ENCODE measurements at places on chromosomes 4 and X.

GRCh38 chr4:154741922-154742850 lies 1.6 kb upstream of the LRAT start:
- peak; percentile 19 for DNase-seq

- DNase-seq: peak; percentile 13
These were observed 47.9 kb upstream of the RBPJ start for GRCh38 chr4:26272654-26273615.

GRCh38 chr4:33184657-33185290 lies 2464.6 kb downstream of the PCDH7 start:
- DNase-seq: no peak

DNA sequence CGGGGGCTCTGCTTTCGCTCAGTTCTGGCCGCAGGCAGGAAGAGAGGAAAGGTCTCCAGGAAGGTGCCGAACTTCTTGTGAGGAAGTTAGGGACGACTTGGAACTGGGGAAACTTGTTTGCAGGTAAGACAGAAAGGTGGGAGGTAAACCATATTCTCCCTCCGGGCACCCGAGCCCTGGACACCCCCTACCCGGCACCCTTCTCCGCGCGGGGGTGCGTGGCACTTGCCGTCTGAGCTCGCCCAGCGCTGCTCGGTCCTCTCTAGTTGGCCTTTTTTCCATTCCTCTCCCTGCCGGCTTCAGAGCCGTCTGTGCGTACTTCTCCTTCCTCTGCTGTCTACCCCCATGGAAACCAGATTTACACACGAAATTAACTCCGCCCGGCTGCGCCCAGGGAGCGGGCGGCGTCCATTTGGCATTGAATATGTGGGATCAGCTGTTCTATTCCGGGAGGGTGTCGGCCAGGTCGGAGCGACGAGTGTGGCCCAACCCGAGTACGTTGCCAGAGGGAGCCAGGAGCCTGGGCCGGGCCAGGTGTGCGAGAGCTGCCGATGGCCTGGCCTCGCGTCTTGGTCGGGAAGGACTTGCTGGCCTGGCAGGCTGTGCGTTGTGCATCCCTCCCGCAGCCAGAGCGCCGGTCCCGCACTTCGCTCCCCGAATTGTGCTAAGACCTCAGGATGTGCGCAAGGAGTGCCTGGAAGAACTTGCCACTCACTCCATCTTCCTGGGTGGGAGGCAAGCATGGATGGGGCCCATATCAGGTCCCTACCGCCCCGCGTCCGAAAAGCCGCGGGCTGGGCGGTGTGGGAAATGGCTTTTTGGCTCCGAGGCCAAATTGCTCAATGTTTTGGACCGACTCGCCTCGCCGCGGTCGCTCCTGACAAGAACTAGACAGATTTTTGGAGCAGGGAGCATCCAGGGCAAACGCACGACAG lies 1.7 kb downstream of the PDGFRA start:
- DNase-seq: no peak

GRCh38 chr4:53378171-53378482 lies 686 bp downstream of the FIP1L1 start:
- DNase-seq: no peak

DNA sequence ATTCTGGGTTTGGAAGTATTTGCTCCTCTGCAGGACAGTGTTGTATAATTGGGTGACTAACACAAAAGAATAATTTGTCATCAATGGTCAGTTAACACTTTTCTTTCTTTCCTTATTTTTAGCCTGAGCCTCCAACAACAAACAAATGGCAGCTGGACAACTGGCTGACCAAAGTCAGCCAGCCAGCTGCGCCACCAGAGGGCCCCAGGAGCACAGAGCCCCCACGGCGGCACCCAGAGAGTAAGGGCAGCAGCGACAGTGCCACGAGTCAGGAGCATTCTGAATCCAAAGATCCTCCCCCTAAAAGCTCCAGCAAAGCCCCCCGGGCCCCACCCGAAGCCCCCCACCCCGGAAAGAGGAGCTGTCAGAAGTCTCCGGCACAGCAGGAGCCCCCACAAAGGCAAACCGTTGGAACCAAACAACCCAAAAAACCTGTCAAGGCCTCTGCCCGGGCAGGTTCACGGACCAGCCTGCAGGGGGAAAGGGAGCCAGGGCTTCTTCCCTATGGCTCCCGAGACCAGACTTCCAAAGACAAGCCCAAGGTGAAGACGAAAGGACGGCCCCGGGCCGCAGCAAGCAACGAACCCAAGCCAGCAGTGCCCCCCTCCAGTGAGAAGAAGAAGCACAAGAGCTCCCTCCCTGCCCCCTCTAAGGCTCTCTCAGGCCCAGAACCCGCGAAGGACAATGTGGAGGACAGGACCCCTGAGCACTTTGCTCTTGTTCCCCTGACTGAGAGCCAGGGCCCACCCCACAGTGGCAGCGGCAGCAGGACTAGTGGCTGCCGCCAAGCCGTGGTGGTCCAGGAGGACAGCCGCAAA lies 106.0 kb downstream of the KLHL8 start:
- no peak for DNase-seq

DNA sequence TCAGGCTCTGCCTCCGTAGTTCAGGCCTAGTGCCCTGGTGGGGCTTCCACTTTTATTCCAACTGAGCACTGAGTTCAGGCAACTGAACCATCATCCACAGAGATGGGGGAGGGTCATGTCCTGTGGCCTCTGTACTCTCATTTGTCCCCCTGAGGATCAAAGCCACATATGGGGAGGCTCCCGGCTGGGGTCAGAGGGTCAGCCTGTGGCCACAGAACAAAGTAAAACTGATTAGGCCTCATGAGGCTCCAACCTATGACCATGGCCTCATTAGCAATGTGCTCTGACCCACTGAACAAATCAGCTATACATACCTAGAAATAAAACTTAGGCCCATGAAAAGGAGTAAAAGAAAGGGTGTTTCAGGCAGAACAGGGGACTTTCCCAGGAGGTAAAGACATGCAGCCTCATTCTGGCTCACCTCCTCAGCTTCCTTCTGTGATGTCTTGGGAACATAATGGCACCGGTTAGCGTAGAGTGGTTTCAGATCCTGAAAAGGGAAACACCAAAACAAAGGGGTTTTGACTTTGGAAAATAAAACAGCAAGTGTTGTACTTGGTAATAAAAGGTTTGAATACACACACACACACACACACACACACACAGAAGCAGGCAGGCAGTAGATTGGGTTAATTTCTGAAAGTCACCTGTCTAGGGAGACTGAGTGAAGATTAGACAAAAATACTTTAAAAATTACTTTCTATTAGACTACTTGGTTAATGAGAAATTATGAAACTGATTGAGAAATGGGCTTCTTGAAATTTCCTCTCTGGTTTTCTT lies 24.3 kb downstream of the TMEM255A start:
- DNase-seq: no peak

GRCh38 chr4:169200361-169201030 lies 70.3 kb downstream of the SH3RF1 start:
- DNase-seq: no peak

GRCh38 chr4:150235808-150236271 lies 157.6 kb downstream of the DCLK2 start:
- no peak for DNase-seq

DNA sequence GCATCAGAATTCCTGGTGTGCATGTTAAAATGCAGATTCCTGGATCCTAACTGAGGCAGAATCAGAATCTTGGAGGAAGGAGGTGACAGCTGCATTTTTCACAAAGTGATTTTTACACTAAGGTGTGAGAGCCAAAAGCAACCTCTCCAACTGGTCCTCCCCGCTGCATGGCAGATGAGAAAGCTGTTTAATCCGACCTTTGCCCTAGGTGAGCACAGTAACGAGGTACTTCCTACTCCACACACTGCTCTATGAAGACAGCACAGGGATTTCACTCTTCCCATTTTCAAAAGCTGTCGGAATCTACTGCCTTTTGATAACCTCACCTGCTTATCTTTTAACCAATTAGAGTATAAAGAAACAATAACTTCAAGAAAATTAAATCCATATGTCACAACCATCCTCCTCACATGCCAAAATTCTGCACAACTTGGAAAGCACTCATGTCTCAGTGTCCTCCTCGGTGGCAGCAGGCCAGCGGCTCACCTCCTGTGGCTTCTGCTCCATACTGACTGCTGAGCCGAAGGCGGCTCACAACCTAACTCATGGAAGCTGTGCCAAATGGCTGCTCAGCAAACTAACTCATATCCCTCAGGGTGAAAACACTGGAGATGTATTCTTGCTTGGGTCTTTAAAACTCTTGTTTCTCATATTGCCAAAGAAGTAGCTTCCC lies 3.6 kb downstream of the CASP6 start:
- no peak for DNase-seq

GRCh38 chrX:97026406-97026805 lies 142.7 kb downstream of the RPA4 start:
- no peak for DNase-seq

- no peak for DNase-seq
These were observed 30.4 kb downstream of the NHS start for GRCh38 chrX:17405225-17405969.

DNA sequence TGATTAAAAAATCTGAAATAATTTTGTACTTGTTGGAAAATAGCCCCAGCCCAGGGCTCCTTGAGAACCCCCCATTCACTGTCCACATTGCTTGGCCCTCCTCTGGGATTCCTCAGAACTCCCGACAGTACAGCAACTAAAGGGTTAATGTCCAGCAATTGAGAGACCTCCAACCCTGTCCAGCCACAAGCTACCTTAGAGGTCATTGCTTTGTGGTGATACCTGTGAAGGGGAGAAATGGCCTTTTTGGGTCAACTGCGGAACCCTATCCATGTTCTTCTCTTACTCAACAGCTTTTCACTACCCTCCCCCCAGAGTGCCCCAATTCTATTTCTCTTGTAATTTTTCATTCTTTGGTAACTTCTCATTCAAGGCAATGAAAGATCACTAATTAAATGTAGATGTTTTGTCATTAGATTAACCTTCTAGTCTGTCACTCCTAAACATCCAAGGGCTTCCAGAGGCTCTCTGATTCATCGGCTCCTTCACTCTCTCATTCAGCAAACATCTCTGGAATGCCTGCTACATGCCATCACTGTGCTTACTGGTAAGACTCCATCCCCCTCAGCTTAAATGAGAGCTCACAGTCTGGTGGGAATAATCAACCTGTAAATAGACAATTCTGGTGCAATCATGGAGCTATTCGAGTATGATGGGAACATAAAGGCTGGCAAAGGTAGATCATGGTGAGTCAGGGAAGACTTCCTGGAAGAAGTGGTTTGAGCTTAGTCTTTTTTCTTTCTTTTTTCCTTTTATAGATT lies 241.4 kb upstream of the PGRMC2 start:
- DNase-seq: no peak

GRCh38 chr4:52635130-52635529 lies 24.0 kb downstream of the USP46 start:
- no peak for DNase-seq

DNA sequence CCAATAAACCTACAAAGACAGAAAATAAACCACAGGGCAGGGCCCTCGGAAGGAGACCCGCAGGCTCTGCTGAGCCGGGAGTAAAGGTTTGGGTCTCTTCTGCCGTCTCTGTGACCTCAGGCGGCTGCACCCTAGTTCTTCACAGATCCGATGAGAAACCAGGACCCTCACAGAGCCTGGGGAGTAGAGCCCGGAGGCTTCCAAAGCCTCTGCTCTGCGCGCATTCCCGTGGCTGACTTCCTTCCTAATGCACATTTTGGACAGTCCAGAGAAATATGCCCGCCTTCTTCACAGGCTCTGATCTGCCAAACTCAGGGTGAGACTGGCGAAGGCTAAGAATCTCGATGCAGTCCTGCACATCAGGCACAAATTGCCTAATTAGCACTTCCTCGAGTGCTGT lies 245.5 kb downstream of the EVC2 start:
- no peak for DNase-seq

DNA sequence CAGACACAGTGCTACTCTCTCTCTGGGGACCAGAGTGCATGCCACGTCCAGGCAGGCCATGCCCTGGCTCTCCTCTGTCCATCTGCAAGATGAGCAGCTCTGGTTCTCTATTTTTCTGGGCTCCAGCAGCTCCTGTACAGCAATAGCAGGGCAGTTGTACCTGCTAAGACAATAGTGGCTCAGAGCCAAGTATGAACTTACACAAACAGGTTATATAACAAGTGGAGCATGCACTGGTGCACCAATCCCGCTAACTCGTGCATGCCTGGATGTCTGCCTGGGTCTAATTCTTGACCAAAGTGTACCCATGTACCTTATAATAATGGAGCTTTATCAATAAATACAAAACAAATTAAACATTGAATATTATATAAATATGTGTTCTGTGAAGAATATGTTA lies 392.3 kb downstream of the CENPC start:
- DNase-seq: no peak

GRCh38 chr4:187192266-187192665 lies 468.6 kb upstream of the FAT1 start:
- no peak for DNase-seq

GRCh38 chrX:120549483-120550452 lies 11.0 kb downstream of the CUL4B start:
- DNase-seq: no peak

GRCh38 chr4:167893531-167893930 lies 198.8 kb upstream of the ANXA10 start:
- no peak for DNase-seq

GRCh38 chr4:55183926-55184599 lies 58.7 kb upstream of the KDR start:
- no peak for DNase-seq

DNA sequence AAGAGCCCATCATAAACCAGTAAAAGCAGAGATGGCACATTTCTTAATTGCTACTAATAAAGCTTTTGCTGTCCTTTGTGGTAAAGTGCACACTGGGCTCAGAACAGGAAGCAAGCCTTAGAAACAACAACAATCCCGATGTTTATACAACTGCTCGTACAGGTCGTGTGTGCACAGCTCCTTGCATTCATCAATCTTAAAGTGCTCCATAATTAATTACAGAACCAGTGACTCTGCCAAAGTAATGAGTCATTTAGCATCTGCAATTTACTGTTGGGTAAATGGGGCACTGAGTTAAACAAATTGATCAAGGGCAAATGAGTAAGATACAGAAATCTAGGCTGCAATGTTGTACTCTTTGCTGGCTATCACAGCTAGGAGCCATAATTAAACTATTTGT lies 61.3 kb upstream of the TXK start:
- DNase-seq: no peak

DNA sequence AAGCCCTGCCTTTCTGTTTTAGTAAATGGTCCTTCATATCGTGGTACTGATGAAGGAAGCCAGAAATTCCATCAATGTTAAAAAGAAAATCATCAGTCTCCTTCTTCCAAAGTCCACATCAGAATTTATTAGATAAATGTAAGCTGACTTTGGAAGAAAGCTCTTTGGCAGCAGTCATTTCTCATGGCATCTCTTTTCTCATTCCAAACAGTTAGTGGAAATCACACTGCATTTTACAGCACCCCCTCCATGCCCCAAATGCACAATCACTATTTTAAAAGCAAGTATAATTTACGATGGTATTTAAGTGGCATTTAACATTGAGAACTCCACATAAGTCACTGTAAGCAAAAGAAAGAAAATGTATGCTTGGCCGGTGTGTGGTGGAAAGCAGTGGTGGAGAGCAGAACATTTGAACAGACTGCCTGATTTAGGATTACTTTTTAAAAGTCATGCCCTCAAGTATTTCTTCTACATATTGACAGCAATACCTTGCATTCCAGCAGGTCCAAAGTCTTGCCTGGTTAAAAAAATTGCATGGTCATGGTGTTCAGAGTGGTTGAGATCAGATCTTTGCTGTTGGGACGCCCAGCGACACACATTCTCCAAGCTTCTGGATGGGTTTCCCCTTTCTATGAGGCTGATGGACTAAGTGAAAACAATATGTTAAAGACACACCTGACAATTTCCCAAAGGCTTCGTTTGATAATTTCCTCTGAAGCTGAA lies 248.6 kb downstream of the ADAMTS3 start:
- DNase-seq: no peak

Data from midbrain (tissue), 1 donor.